EH (cell line): ENCODE measurements at places on chromosomes 6 and 20.

DNA sequence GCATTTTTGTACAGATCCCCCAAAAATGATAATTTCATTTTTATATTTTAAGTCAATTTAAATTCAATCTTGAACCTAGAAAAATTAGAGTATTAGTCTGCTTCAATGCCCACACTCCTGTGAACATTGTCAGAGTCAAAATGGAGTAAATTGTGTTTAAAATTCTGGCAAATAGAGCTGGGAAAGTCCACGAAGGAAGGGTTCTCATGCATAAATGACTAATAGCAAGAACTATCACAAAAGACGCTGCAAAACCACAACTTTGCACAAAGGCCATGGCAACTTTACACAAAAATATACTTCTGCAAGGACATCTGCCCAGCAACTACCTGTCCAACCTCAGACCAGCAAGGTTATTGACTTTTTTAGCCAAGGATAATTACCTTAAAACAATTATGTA lies 203.2 kb upstream of the SMLR1 start:
- peak; percentile 11 for DNase-seq

GRCh38 chr6:43215066-43215465 lies 14.2 kb downstream of the DNPH1 start:
- DNase-seq = no peak

DNA sequence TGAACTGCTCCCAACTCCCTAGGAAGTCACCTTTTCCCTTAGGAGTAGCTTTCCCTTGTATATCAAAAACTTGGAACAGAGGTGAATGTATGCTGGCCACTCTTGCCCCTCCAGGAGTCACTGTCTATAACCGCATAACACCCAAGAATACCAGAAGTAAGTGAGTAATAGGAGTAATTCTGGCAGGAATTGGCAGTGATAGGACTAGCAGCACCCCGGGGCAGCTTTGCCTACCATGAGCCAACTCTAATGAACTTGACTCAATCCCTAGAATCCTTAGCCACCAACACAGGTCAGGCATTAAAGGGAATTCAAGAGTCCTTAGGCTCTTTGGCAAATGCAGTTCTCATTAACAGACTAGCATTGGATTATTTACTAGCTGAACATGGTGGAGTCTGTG lies 28.8 kb upstream of the CD164 start:
- DNase-seq = no peak

GRCh38 chr6:43856005-43856765 lies 86.2 kb downstream of the VEGFA start:
- peak; percentile 55 for DNase-seq

DNA sequence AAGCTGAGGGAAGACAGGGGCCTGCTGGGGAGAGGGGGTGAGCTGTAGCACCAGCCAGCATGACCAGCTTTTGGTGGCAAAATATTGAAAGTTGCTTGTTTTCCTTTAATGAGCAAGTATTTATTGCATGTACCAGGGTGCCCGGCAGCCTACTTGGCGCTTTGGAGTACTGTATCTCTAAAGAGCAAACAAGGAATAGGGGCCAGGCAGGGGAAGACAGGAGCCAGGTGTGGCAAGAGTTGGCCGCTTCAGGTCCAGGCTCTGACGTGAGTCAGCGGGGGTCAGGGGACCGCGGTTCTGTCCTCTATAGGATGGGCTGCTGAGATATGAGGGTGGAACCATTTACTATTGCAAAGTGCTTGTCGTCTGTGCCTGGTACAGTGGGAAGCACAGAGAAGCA lies 63.1 kb downstream of the PSMG4 start:
- no peak for DNase-seq

DNA sequence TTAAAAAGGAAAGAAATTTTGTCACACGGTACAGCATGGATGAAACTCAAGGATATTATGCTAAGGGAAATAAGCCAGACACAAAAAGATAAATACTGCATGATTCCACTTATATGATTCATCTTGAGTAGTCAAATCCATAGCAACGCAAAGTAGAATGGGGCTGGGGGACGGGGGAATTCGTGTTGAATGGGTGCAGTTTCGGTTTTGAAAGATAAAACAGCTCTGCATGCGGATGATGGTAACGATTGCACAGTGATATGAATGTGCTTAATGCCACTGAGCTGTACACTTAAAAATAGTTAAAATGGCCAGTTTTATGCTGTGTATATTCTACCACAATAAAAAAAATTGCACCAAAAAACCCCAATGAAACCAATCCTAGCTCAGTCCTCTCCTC lies 52.9 kb upstream of the SIRPA start:
- no peak for DNase-seq

DNA sequence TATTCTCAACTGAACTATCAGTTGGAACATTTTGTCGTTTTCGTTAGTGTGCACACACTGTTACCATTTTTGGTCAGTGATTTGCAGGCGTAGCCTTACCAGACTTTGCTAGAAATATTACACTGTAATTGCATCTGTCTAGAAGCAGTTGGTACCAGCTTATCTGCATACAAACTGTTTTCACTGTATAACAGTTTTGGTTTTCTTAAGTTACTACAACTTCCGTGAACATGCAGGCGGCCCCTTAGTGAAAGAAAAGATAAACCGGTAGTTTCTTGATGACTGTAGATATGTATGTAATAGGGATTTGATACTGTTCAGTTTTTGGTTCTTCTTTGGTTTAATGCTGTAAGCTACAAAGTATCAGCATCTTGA lies 1.3 kb downstream of the DSTN start:
- peak; percentile 34 for DNase-seq

DNA sequence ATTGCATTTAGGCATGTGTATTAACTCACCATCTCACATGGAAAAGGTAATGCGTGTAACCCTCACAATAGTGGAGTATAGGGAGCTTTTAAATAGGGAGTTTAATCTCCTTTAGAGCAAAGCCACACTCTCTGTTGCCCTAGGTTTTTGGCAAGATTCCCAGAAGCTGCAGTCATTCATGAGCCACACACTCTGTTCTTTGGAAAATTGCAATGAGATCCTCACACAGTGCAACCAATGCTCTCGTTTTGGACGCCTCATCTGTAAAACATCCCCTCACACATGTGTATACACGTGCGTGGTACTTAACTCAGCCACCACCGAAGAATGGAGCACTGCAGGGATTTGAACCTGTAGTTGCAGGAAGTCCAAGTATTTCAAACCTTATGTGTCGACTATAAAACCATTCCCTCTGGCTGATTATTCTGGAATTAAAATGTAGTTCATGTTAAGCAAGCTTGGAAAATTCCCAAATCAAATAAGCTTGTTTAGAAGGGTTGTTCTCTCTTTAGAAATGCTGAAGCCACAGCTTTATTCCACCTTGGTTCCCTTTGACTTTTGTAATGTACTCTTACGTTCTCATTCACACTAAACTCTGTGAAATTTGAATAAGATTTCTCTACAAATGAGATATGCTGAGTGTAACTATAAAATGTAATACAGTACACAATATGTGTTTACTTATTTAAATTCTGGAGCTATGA lies 489.8 kb upstream of the MANEA start:
- DNase-seq = peak; percentile 1

DNA sequence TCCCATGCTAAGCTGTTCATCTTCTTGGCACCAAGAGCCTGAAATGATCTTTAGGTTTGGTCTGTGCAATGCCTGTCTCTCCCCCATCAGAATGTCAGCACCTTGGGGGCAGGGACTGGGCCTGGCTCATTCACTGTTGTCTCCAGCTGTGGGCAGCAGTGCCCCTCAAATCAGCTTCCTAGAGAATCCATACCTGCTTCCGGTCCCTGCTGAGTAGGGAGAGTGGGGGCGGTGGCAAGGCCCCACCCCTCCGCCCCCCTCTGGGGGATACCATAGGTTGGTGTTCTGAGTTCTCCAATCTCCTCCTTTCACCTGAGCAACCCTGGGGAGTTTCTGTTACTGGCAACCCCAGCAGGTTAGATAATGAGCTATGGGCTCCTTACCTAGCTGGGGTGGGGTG lies 19.2 kb upstream of the SPDEF start:
- DNase-seq = no peak

DNA sequence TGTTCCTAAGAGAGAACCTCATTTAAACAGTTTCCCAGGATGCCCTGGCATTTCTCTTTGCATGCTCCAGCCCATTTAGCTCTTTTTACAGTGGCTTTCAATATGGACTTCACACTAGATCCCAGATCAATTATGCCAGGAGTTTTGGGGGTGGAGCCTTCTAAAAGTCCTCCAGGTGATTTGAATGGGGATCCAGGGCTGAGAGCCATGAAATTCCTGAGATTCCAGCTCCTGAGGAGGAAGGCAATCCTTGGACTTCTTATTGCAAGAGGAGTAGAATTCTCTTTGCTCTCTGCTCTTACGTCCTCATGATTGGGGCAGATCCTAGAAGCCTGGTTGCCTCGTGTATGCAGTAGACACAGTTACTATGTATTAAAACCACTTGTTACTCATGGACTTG lies 184.2 kb downstream of the DHX35 start:
- no peak for DNase-seq

DNA sequence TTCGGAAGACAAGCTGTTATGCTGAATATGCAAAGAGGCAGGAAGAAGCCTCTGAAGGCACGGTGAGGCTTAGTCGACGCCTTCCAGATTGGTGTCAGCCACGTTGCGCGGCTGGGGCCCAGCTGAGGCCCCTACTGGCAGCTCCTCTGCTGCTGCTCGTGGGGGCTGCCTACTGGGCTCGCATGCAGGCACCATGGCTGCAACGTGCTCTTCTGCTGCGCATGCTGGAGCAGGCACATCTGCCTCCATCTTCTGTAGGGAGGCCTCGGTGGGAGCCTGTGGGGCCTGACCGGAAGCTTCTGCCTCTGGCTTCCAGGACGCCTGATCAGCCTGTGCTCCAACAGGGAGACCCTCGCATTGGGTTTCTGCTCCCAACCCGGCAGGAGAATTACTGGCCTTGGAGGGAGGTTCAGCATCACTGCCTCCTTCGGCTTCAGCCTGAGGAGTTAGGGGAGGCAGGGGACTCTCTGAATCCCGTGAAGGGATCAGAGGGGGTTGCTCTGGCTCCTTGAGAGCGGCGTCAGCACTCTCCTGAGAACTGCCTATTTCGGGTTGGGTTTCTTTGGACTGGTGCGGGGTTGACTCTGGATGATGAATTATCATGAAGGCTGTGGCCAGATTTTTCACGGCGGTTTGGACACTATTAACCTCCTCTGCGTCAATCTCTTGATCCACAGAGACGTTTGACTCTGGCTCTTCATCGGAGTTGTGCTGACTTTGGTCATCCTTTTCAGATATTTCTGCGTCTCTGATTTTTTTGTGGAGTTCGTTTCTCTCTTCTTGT lies 49.1 kb downstream of the TXLNB start:
- no peak for DNase-seq

DNA sequence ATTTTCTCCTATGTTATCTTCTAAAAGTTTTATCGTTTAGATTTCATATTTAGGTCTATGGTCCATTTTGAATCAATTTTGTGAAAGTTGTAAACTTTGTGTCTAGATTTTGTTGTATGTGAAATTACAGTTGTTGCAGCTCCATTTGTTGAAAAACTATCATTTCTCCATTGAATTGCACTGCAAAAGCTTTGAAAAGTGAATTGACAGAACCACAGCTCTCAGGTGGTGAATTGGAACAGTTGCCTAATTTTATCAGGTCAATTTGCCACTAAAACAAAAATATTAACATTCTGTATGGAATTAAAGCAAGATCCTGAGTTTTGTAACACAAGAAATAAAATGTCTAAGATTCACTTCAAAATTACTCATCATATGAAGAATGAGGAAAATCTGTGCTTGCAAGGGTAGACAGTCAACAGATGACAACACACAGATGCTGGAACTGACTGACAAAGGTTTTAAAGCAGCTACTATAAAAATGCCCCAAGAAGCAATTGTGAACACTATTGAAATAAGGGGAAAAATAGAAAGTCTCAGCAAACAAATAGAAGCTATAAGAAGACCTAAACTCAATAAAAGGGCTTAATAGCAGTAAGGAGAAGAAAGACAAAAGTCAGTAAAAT lies 346.7 kb downstream of the PAX1 start:
- DNase-seq = no peak

DNA sequence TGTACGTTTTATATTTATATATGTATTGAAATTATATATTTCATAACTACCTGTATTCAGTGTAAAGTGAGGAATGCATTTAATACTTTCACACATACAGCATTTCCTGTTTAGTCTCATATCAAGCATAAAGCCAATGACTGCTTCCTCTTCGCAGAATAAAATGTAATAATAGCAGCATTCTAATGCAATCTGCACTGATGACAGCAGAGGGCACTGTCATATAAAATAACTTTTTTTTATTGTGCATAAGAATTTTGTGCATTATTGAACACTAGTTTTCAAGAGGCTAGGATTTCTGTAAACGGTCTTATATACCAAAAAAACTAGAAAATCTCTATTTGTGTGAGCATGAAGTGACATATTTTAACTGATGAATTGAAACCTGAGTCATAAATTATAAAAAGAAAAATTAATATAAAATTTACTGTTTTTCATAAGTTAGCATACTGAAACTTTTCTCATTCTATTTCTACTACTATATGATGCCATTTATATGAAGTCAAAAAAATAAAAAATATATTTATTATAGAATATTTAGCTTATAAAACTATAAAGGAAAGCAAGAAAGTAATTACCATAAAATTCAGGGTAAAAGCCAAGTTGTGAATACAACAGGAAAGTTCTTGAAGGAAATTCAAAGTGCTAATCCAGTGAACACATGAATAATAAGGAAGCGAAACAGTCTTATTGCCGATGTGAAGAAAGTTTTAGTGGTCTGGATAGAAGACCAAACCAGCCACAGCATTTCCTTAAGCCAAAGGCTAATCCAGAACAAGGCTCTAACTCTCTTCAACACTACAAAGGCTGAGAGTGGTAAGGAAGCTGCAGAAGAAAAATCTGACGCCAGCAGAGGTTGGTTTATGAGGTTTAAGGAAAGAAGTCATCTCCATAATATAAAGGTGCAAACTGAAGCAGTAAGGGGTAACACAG lies 36.3 kb downstream of the RNF146 start:
- DNase-seq = peak; percentile 55

- DNase-seq = no peak
These were observed 149.5 kb upstream of the RPS6KA2 start for GRCh38 chr6:166776571-166776970.

DNA sequence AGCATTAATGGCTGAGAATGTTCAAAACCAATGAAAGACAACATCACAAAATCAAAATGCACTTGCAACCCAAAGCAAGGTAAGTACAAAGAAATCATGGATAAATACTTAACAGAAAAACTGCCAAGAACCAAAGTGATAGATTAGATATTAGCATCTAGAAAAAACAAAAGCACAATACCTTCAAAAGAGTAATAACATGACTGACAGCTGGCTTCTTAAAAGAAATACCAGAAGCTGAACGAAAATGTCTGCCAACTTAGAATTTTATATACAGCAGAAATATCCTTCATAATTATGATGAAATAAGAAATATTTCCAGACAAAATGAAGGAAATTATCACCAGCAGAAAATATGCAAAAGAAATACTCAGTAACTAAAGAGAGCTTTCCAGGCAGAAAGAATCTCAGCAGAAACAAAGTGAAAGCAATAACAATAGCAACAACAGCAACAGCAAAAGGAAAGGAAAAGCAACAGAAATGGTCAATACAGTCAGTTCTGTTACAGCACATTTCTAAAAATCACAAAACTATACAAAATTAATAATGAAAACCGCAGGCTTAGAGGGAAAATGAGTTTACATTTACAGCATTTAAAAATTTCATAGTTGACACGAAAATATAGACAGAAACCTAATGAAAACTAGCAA lies 121.5 kb upstream of the MAN1A1 start:
- DNase-seq = no peak
